ENCODE measurements at places on chromosomes 11 and 22.

- DNase-seq: no peak
Observed at GRCh38 chr11:6202041-6202440, 3.0 kb downstream of the OR52W1 start.

DNA sequence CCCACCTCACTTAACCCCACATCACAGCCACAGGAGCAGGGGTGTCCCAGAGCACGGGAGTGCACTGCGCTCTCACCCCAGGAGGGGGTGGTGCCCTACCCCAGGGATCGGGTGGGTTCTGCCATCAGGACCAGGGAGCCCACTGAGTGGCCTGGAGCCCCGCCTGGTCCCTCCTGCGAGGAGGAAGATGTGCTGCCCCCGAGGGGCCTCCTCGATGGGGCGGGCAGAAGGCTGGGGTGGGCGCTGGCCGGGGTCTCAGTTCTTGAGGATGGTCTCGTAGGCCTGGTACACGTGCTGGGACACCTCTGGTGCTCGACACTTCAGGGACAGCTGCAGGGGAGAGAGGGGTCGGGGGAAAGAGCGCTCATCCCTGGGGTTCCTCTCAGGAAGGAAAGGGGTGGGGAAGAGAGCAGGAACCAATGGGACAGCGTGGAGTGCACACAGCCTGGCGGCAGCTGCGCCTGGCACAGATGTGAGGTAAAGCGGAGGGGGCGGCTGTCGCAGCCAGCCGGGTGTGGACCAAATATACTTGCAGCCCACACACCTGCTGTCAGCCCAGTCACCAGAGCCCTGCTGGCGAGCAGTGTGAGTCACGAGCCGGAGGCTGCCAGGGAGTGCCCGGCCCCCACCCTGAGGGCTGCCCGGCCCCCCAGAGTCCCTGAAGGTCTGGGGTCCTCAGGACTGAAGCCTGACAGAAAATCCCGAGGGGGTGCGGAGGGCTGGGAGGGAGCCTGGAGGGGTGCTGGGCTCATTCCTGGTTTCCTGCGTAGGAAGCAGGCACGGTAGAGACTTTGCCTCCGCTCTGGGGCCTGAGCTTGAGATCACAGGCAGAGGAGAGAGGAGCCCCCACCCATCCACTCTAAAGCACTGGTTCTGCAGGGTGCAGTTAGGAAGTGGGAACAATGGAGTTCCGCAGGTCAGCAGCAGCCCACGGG is 13.3 kb upstream of the RASL10A start:
- no peak for DNase-seq

- DNase-seq: no peak
Observed at GRCh38 chr11:61968758-61969390, 1.4 kb upstream of the FTH1 start.

- no peak for DNase-seq
Observed at GRCh38 chr11:2645779-2646118, 54.0 kb downstream of the KCNQ1OT1 start.

Measured in stimulated activated CD8-positive, alpha-beta memory T cell treated with anti-CD3 and anti-CD28 coated beads, Interleukin-4, amount 100 ng/mL, for 4 hours (primary cell).